ENCODE measurements at places on chromosomes 5 and 9.

GRCh38 chr9:134551644-134552348 is 89.8 kb upstream of the COL5A1 start:
- peak; percentile 99 for DNase-seq

DNA sequence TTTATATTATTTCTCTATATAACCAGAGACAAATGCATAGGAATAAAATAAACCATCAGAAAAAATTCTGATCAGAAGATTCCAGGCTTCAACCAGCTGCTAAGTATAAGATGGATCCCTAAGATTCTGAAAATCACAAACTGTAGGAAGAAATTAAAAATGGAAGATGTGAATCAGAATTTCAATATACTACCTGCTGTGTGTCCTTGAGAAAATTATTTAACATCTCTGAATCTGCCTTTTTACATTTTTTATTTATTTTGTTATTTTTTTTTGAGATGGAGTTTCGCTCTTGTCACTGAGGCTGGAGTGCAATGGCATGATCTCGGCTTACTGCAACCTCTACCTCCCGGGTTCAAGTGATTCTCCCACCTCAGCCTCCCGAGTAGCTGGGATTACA is 187.2 kb downstream of the GNAQ start:
- DNase-seq = no peak

DNA sequence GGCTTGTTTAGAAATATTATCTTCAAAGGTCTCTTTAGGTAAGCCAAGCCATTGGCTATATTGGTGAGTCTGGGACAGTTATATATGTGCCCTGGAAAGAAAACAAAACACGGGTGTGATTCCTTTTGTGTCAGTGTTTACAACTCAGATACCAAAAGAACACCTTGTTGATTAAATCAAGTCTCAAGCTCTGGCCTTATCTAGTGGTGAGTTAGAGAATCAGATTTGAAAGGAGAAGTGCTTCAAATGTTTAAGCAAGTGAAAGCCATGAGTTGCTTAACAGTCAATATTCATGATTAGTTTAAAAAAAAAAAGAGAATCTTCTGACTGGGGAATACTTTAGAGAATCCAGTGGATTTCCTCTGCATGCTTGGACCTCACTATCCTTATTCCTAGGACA is 68.3 kb downstream of the IQGAP2 start:
- no peak for DNase-seq

DNA sequence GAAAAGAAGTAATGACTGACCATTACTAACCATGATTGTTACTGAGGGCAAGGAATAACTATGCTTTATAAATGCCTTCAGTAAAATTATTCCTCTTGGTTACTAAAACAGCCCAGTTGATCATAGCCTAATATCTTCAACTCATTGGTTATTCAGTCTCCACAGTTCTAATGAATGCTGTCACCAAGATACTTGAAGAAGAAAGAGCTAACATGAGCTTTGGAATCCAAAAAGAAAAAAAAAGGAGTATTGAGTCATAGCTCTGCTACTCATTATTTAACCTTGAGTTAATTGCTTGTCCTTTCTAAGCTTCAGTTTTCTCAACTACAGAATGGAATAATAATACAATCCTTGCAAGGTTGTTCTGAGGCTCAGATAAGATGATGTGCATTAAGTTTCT is 187.7 kb downstream of the BRINP1 start:
- DNase-seq = no peak

DNA sequence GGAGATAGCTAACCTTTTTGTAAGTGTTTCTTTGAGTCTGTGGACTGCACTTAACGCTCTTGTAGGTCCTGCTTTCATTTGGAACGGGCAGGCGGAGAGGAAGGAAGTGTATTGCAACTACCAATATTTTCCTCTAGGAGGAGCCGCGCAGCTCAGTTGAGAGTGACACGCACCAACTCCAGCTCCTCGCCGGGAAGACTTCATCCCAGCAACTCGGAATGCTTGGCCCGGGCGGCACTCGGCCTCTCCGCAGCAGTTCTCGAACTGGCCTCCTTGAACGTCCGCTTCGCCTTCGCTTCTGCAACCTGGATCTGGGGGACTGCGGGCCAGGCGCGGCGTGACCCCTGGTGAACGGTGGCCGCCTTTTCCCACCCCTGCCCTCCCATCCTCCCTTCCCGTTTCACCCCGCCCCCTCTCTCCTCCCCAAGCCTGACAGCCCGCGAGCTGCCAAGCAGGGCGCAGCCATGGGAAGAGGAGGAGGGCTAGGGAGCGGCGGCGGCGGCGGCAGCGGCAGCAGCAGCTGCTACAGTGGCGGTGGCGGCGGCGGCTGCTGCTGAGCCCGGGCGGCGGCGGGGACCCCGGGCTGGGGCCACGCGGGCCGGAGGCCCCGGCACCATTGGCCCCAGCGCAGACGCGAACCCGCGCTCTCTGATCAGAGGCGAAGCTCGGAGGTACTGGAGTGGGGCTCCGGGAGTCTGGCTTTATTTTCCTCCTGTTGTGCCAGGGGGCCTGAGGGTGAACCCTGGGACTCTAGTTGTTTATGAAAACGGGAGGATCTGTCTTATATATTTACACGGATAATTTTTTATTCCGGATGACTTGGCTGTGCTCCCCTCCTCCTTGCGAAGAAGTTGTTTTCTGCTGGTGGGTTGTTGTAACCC is at the start of gene GHR:
Gene GHR (plus strand): TSS at position 155 of the 881 bp plus-strand sequence. CDS start 142,436 bp downstream, outside the sequence.
- peak; percentile 19 for DNase-seq

- DNase-seq = peak; percentile 88
Measured at GRCh38 chr5:125484272-125484741, 737.9 kb upstream of the ZNF608 start.

DNA sequence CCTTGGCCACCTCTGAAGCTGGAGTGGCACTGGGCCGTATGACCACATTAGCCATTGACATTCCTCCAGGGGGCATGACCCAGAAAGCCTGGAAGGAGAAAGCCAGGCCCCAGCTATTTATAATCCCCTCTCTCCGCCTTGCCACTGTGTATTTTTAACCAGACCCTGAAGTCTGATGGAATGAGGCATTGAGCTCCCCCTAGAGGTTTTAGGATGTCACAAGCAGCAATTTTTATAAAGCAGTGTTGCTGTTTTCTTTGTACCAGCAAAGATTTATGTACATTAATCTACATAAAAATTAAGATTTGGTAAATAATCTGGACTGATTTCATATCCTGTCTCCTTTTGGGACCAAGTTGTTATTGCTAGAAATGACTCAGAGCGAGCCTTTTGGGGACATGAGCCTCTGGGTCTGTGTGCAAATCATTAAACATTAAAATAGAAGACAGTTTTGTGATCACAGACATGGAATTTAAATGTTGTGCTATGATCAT is 127.1 kb downstream of the TRIO start:
- DNase-seq = peak; percentile 62

- no peak for DNase-seq
Measured at GRCh38 chr5:118844351-118844750, 144.0 kb downstream of the DTWD2 start.

- peak; percentile 76 for DNase-seq
Measured at GRCh38 chr5:175778951-175779503, 92.4 kb upstream of the CPLX2 start.

- no peak for DNase-seq
Measured at GRCh38 chr5:89399548-89399947, 516.6 kb upstream of the MEF2C start.

- peak; percentile 71 for DNase-seq
Measured at GRCh38 chr9:137294091-137294680, 7.9 kb downstream of the NRARP start.

GRCh38 chr9:5427005-5427404 is 10.7 kb downstream of the PLGRKT start:
- DNase-seq = no peak

DNA sequence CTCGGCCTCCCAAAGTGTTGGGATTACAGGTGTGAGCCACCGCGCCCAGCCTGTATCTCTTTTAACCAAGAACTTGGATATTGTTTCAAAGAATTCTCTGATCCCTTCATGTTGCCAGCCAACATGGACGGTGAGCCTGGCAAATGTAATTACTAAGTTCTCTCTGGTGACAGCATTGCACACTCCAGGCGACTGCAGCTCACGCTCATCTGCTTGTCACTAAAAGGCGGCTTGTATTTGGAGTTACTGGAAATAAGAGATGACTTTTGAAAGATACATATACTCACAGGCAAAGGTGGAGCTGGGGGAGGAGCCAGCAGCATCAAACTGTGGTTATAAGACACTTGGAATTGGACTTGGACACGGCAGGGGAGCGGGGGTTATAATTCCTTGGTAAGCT is 172.3 kb downstream of the SLIT3 start:
- no peak for DNase-seq

DNA sequence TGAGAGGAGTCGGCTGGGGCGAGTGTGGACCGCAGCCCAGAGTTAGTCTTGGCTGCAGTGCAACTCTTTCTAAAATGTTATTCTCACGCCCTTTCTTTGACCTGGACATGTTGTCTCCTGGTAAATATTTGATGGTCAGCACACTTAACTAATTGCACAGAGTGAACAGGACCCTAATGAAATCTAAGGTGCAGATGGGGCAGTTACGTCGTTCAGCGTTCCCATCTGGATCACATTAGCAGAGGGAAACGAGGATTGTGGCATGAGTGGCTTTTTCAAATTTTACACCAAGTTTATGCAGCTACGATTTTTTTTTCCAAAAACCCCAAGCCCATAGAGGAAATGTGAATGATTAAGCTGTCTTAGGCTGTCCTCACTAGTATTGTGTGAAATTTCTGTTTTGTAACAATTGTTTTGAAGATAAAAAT is 483 bp downstream of the C9orf85 start:
- no peak for DNase-seq

GRCh38 chr9:18678821-18679590 is 205.1 kb downstream of the ADAMTSL1 start:
- DNase-seq = no peak

DNA sequence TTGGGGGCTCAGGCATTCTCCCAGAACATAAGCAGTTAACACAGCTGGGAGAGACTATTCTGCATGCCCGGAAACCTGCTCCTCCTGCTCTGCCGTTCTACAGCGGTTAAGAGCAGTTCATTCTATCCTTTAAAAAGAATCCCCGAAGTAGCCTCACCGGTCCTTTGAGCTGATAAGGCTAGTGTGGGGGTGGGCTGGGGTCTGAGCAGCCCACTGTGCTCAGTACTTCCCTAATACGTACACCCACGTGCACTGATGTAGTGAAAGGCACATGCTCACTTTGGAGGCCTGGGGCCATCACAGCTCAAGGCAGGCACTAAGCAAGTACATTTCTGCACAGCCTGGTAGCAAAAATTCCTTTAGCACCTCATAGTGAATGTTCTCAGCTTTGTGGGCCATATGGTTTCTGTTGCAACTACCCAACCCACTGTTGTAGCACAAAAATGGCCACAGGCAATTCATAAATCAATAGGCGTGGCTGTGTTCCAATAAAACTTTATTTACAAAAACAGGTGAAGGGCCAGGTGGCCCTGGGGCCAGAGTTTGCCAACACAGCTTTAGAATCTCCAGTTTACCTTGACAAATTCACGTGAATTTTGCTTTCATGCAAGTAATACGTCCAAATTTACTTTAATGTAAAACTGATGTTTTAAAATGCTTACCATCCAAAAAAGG is 136.4 kb downstream of the ZNF354C start:
- no peak for DNase-seq

DNA sequence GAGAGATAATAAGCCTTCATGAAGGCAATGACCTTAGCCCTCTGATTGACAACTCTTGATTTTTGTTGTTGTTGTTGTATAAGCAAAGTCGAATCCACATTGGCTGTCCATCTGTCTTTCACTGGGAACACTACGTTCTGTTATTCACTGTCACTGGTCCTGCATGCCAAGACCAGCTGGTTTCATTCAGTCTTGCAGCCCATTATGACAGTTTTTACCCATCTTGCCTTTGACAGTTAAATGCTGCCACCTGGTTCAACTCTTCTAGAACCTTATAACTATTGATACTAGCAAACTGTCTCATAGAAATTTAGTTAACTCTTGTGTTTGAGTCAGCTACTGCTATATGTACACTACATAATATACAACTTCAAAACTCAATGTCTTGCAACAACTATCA is 382.3 kb upstream of the CDH10 start:
- DNase-seq = no peak

- DNase-seq = no peak
Measured at GRCh38 chr5:168006456-168007130, 284.9 kb upstream of the WWC1 start.

DNA sequence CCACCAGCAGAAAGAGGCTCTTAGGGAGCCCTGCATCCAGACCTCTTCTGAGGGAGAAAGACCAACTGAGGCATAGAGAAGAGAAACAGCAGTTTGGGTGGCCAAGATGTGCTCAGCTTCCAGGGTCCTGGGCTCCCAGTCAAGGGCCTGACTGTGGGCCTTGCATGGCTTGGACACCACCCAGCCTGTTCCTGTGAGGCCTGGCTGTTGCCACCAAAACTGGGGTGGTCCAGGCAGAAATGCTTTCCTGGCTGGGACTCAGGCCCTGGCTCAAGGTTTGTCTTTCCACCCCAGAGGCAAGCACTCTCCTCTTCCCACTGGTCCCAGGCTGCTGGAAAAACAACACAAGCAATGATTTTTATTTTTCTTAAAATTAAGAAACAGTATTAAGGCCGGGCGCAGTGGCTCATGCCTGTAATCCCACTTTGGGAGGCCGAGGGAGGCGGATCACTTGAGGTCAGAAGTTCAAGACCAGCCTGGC is 13.3 kb downstream of the MYOZ3 start:
- no peak for DNase-seq

GRCh38 chr9:74120470-74120869 is 376.7 kb upstream of the RORB start:
- no peak for DNase-seq

GRCh38 chr5:38497946-38498345 is 58.5 kb downstream of the LIFR start:
- peak; percentile 7 for DNase-seq

GRCh38 chr5:1264211-1264610 is 30.7 kb downstream of the TERT start:
- DNase-seq = no peak

DNA sequence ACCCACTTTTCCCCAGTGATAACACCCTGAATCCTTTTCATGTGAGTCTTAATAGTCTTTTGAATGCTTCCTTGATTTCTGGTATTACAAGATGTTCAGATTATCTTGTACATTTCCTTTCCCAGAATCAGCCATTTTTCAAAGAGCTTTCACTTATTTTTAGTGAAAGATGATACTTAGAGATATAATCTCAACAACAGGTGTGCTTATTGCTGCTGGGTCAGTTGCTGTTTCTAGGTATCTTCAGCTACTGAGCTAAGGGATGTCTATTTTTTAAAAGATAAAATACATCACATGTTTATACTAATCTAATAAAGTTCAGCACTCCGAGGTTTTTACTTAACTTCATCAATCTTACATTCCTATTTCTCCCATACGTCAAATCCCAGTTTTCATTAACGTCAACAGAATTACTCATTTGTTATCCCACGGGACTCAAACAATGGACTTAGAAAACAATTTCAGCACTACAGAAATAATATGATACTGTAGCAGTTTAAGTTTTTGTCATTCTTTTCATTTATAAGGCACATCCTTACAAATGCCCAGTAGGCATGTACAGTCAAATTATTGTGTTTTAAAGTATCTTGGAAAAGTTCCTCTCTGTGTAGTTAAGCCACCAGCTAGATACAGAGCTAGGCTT is 9.0 kb downstream of the PCDHAC1 start:
- no peak for DNase-seq
